ENCODE measurements at places on chromosomes 16 and 17. TPM values are rescaled to one million over a fixed set of nuclear protein-coding genes. Genes with fewer than 3 reads are reported as not detected.

DNA sequence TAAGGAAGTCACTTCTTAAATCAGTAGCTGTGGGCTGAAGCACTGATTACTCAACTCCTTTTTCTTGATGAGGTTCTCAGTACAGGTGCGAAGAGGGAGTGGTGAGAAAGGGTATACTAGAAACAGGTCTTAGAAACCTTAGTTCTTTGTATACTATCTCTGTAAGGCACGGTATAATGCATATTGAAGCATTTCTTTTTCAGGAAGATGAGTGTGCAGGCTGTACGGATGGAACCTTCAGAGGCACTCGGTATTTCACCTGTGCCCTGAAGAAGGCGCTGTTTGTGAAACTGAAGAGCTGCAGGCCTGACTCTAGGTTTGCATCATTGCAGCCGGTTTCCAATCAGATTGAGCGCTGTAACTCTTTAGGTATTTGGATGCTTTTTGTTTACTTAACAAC lies 39.2 kb downstream of the CYLD start:
- no peak overlapping the region for H3K27ac ChIP-seq
- H3K4me3 ChIP-seq, result no peak overlapping the region
- DNase-seq, result no peak

GRCh38 chr17:80703142-80703478 lies 158.5 kb downstream of the RPTOR start:
- H3K4me3 ChIP-seq, result no peak overlapping the region
- no peak overlapping the region for H3K27ac ChIP-seq
- H3K27me3 ChIP-seq, result no peaks in the 10 kb centered on the region
- peaks cover 5% of the 10 kb centered on the region for H3K4me1 ChIP-seq
- H3K36me3 ChIP-seq, result peaks cover 5% of the 10 kb centered on the region

DNA sequence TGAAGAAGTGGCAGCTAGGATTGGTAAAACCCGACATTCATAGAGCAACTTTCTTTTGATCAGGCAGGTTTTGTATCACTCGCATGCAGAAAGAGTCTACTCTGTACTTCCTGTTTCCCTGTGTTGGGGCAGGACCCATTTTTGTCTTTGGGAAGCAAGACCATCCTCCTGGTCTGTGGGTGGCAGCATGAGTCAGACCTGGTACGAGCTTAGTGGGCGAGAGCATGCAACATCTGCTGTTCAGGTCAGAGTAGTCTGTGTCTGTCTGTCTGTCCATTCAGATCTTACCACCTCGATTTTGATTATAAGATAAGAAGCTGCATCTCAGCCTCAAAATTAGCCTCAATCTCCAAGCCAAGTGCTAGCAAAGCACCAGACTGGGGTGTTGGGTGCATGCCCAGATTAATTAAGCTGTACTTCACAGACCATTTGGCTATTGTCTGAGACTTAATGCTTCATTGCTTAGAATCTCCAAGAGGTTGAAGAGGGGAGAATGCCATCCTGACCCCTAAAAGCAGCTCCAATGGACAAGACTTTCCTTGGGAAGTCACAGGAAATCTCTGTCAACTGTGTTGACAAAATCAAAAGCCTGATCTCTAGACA lies 110.9 kb downstream of the XYLT1 start:
- no peak overlapping the region for H3K27ac ChIP-seq
- no peaks in the 10 kb centered on the region for H3K27me3 ChIP-seq
- H3K4me3 ChIP-seq, result no peak overlapping the region
- H3K4me1 ChIP-seq, result peaks cover 6% of the 10 kb centered on the region

GRCh38 chr16:56408379-56409098 lies 16.8 kb downstream of the AMFR start:
- peaks cover 77% of the 10 kb centered on the region for H3K36me3 ChIP-seq
- DNase-seq, result no peak
- H3K27ac ChIP-seq, result peak overlapping the region; percentile 54
- H3K4me3 ChIP-seq, result no peak overlapping the region
- H3K27me3 ChIP-seq, result no peaks in the 10 kb centered on the region

GRCh38 chr16:62105244-62105643 lies 69.0 kb upstream of the CDH8 start:
- no peaks in the 10 kb centered on the region for H3K4me1 ChIP-seq
- H3K27me3 ChIP-seq, result no peaks in the 10 kb centered on the region
- no peak overlapping the region for H3K27ac ChIP-seq
- DNase-seq, result no peak
- no peak overlapping the region for H3K4me3 ChIP-seq

- H3K4me3 ChIP-seq, result no peak overlapping the region
- peaks cover 2% of the 10 kb centered on the region for H3K27me3 ChIP-seq
- H3K27ac ChIP-seq, result no peak overlapping the region
Observed at GRCh38 chr16:6913566-6913965, 419.1 kb upstream of the RBFOX1 start.

GRCh38 chr16:79429381-79430190 lies 171.0 kb downstream of the MAF start:
- no peaks in the 10 kb centered on the region for H3K36me3 ChIP-seq
- H3K27me3 ChIP-seq, result no peaks in the 10 kb centered on the region
- DNase-seq, result no peak
- H3K27ac ChIP-seq, result no peak overlapping the region
- peaks cover 8% of the 10 kb centered on the region for H3K4me1 ChIP-seq

DNA sequence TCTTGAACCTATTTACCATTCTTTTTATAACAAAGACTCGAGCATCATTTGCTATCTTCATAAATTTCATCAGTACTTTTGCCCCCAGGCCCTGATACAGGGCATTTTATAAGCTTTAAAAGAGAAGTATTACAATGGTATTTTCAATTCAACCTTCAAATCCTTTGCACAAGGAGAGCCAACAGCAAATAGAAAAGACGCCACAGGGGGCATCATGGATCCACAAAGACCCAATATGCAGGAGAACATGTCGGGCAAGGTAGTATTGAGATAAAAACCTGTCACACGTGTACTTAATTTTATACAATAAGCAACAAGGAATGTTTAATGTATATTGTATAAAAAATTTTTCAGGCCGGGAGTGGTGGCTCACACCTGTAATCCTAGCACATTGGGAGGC lies 10.2 kb downstream of the MAP3K14 start:
- no peaks in the 10 kb centered on the region for H3K36me3 ChIP-seq
- peak overlapping the region; percentile 20 for H3K4me3 ChIP-seq
- peaks cover 87% of the 10 kb centered on the region for H3K4me1 ChIP-seq
- no peaks in the 10 kb centered on the region for H3K27me3 ChIP-seq

DNA sequence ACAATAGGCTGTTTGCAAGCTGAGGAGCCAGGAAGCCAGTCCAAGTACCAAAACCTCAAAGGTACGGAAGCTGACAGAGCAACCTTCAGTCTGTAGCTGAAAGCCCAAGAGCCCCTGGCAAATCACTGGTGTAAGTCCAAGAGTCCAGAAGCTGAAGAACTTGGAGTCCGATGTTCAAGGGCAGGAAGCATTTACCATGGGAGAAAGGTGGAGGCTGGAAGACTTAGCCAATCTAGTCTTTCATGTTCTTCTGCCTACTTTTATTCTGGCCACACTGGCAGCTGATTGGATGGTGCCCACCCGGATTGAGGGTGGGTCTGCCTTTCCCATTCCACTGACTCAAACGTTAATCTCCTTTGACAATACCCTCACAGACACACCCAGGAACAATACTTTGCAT lies 15.3 kb downstream of the CD300LB start:
- H3K27me3 ChIP-seq, result no peaks in the 10 kb centered on the region
- peaks cover 17% of the 10 kb centered on the region for H3K4me1 ChIP-seq
- H3K4me3 ChIP-seq, result no peak overlapping the region
- DNase-seq, result no peak

GRCh38 chr17:74202938-74203337 lies 540 bp upstream of the RPL38 start:
- H3K27ac ChIP-seq, result no peak overlapping the region
- H3K36me3 ChIP-seq, result no peaks in the 10 kb centered on the region
- H3K4me3 ChIP-seq, result peak overlapping the region; percentile 95
- no peaks in the 10 kb centered on the region for H3K27me3 ChIP-seq
- no peak for DNase-seq

DNA sequence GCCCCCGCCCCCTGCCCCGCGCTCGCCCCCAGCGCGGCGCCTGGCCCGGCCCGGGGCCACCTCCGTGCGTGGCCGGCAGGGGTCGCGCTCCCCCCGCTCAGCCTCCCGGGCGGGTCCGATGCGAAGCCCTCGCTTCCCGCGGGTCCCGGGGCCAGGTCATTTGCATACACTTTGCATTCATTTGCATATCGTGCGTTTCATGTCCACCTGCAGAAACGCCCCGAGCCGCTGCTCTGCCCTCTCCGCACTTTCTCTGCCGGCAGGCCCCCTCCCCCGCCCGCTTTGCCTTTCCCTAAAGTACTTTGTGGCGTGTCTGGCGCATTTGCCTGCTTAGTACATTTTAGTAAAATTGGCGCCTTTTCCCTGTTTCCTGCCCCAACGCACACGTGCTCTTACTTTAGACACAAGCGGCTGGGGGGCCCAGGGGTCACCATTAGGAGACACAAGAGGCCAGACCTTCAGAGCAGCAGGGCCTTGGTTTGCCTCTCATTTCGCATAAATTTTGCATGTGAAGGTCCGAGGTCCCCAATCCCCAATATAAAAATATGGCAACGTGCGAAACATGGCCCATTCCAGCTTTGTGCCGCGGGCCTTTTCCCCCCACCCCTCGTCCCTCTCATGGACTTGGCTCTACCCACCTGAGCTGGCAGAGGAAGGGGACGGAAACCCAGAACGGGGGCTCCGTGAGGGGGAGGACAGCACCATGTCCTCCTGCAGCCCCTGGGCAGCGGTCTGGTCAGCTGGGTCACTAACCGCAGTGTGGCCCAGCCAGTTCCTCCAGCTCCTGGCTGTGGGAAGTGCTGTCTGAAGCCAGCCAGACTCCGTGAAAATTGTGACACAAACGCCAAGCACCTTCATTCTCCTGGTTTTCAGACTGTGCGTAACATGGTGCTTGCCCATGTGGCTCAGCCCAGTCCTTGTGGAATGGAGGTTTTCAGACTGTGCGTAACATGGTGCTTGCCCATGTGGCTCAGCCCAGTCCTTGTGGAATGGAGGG lies 34.8 kb downstream of the CBFA2T3 start:
- no peak overlapping the region for H3K27ac ChIP-seq
- H3K4me3 ChIP-seq, result peak overlapping the region; percentile 57
- DNase-seq, result peak; percentile 76
- peaks cover 10% of the 10 kb centered on the region for H3K4me1 ChIP-seq
- H3K27me3 ChIP-seq, result peaks cover 34% of the 10 kb centered on the region

DNA sequence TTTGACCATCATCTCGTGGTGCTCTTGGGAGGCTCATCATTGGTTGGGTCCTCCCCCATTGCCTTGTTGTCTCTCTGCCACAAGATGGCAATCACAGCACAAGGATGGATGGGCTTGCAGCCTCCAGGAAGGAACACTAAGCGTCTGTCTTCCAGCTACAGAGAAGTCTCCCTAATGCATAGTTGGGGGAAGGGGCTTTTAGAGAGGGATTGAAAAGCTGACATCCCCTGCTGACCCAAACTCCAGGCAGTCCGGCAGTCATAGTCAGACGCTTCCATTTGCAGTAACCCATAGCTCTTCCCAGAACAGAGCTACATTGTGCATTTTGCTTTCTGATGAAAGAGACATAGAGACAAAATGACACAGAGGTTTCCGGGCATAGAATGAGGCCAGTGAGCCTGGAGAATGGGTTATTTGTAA lies 111.4 kb downstream of the UTP18 start:
- H3K4me1 ChIP-seq, result no peaks in the 10 kb centered on the region
- no peak overlapping the region for H3K4me3 ChIP-seq
- no peaks in the 10 kb centered on the region for H3K27me3 ChIP-seq

Gene ACSM2B
- total RNA-seq, result not detected

Gene RASL10B
- total RNA-seq, result 7.0 TPM

Gene TMEM88
- total RNA-seq, result 16.3 TPM

Gene SLC9A5
- 0.59 TPM for total RNA-seq

Gene DUSP3
- 210 TPM for total RNA-seq

Measured in psoas muscle (tissue), 8 donors.